ENCODE measurements at places on chromosomes 7 and 10.

- no peak for DNase-seq
Observed at GRCh38 chr10:4013651-4014121, 228.7 kb upstream of the KLF6 start.

GRCh38 chr10:85098835-85099521 lies 770.6 kb downstream of the CCSER2 start:
- no peak for DNase-seq

DNA sequence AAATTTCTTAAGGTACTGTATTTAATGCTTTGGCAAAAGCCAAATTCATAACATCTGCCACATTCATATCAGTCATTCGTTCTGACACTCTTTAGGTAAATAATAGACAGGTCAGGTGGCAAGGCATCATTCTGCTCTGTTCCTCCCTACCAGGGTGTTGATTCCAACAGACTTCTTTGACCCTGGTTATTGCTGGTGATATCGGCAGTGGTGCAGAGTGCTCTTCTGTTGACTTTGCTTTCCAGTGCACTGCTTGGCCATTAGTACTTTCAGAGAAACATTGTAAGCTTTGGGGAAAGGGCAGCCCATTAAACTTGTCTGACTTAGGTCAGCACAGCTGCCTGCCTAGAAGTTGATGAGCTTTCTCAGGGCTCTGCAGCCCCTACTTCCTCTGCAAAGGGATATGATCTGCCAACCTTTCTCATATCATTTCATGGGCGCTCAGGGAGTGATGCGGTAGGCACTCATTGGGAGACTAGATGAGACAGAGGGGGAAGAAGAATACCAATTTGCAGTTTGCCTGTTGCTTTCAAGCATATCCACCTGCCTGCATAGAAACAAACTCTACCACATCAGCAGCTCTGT lies 139.3 kb downstream of the LRRC4 start:
- no peak for DNase-seq

DNA sequence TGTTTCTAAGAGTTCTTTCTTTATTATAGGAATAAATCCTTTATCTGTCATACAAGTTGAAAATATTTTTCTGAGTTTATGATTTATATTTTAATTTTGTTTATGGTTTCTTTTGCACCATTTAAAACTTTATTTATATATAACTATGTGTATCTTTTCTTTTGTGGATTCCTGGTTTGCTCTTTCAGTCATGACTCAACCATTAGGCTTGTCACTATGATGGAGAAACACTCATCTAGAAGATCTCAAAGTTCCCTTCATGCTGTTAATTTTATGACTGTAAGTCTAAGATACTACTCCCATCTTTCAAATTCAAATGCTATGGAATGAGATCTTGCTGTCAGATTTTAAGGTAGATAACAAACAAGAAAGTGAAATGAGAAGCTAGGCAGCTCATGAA lies 199.5 kb downstream of the INHBA start:
- no peak for DNase-seq

GRCh38 chr7:23065974-23066373 lies 39.6 kb upstream of the KLHL7 start:
- no peak for DNase-seq

- no peak for DNase-seq
Observed at GRCh38 chr10:30348378-30348776, 701 bp downstream of the MTPAP start.
